Stimulated activated CD8-positive, alpha-beta memory T cell treated with anti-CD3 and anti-CD28 coated beads, Interleukin-4, amount 100 ng/mL, for 4 hours (primary cell): ENCODE measurements at places on chromosomes 2 and 18.

DNA sequence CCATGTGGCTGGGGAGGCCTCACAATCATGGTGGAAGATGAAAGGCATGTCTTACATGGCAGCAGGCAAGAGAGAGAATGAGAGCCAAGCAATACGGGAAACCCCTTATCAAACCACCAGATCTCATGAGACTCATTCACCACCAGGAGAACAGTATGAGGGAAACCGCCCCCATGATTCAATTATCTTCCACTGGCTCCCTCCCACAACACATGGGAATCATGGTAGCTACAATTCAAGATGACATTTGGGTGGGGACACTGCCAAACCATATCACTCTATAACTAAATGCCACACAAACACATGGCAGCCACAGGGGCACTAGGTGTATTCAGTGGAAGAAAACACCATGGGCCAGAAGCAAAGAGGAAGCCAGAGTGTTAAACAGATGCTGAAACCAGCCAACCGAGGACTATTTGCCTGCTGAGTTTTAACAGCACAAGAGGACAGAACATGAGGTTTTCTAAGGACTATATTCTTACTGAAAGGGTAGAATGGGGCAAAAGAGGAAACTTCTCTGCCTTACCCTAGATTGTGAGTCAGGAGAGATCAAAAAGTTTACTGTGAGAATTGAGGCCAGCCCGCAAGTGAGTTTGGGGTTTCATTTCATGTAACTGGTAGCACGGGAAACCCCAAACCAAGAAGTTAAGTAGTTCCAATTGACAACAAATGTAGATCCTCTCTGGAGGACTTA lies 49.2 kb downstream of the SIGLEC15 start:
- DNase-seq, result peak; percentile 16

- DNase-seq, result no peak
Observed at GRCh38 chr2:192007581-192008228, 160.8 kb upstream of the CAVIN2 start.

GRCh38 chr2:212928681-212929080 lies 222.7 kb downstream of the IKZF2 start:
- DNase-seq, result no peak

DNA sequence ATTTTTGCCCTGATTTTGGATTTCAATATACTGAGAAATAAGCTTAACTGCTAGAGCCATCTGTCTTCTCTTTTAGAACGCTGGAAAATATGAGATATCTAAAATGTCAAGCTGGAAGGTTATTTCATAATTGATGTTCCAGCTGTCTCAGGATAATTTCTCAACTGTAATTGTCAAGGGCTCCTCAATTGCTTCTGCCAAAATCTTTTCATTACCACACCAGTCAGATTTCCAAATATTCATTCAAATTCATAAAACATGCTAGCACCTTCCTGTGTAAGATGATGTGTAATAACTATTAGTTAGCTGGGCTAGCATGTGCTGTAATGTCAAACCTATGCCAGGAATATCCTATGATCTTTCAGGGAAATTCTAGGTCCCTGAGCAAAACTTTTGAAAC lies 88.1 kb downstream of the TNFRSF11A start:
- no peak for DNase-seq

GRCh38 chr2:178550352-178550751 lies 70.1 kb downstream of the PLEKHA3 start:
- no peak for DNase-seq

DNA sequence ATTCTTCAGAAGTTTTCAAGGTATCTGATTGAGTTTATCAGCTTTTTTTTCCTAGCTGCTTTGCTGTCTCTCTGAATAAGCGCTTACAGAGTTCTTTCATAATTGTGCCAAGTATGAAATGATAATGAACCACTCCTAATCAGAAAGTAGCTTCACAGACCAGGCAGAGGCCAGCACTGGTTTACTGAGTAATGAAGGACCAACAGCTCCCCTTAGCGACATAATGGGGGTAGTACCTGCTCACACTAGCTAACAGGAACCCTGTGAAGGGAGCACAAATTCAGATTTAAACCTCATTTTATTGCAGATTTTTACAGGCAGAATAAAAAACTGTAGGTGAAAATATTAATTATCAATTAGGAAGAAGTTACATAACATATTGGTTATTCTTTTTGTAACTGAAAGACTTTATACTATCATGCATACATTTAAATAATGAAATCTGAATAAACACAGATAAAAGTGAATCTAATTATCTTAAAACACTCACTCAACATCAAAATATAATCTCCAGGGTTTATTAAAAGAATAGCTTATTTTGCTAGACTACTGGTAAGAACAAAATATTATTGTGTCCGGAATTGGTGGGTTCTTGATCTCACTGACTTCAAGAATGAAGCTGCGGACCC lies 53.7 kb upstream of the LRRC30 start:
- no peak for DNase-seq

DNA sequence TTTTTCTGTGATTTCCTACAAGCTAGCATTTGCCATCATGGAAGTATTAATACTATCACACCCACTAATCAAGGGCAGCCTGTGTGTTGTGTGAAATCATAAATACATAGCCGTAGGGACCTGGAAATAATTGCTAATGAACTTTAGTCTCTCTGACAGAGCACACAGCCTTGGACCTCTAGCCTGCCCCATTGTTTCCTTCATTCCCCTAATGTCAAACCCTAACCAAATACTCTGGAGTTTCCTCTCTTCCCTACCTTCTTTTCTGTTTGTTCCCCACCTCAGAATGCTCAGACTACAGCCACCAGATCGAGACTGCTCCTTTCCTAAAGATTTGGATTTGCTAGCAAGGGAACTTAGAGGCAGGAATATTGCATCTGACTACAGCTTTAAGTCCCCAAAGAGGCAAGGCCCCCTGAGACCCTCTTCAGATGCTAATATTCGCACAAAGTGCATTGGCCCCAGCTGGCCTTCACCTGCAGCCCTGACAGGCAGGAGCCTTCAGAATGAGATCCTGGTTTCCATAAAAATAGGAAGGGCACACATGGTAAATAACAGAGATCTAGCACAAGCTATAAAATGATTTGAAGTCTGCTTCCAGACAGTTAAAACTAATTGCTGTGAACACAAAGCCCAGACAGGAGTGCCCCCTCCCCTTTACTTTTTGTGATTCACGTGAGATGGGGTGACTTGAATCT lies 279.2 kb upstream of the DCC start:
- no peak for DNase-seq
